Osteocyte (in vitro differentiated cells): ENCODE measurements at places on chromosomes 1 and 21. TPM values are rescaled to one million over a fixed set of nuclear protein-coding genes. Genes with fewer than 3 reads are reported as not detected.

Gene TRPM2
- total RNA-seq = not detected in 2 replicates

DNA sequence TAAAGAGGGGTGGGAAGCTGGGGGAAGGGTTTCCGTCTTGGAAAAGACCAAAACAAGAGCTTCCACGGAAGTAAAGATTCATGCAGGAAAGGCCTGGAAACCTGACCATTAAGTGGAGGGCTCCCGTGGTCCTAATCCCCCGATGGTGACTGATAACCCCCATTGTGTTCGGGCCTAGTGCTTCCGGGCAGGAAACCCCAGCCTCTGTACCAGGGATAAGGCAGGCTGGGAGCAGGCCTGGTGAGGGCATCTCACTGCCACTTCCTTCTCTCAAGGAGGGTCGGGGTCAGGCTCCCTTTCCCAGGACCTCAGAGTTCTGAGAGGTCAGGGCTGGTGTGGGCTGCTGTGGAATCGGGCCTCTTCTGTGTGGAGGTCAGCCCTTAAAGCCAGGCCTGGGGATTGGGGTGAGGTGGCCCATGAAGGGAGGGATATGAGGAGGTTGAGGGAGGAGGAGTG is 136.9 kb downstream of the CDC7 start:
- no peaks in the 10 kb centered on the region for H3K27me3 ChIP-seq
- H3K4me1 ChIP-seq = no peaks in the 10 kb centered on the region
- H3K36me3 ChIP-seq = peaks cover 2% of the 10 kb centered on the region
- no peak overlapping the region for H3K4me3 ChIP-seq
- DNase-seq = no peak

Gene RIMS3
- total RNA-seq = 16.5 and 17.0 TPM in 2 replicates

DNA sequence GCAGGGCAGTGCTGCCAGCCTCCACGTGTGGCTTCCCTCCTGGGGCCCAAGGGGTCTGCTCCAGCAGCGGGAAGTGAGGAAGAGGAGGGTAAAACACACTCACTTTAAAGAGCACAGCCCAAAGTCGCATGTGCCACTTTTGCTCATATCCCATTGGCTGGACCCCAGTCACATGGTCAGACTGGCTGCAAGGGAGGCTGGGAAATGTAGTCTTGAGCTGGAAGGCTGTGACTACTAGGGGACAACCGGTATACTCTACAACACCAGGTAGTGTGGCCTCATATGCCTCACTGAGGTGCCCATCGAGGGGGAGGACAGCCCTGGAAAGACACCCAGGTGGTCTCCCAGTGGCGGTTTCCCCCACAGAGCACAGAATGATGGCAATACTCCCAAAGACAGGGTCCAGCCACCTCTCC is 45.2 kb downstream of the CAMK2N1 start:
- no peak overlapping the region for H3K27ac ChIP-seq
- H3K4me1 ChIP-seq = no peaks in the 10 kb centered on the region
- no peak for DNase-seq

- H3K4me1 ChIP-seq = peaks cover 22% of the 10 kb centered on the region
- DNase-seq = no peak
- H3K27ac ChIP-seq = peak overlapping the region; percentile 100
- H3K4me3 ChIP-seq = peak overlapping the region; percentile 93
- no peaks in the 10 kb centered on the region for H3K27me3 ChIP-seq
Observed at GRCh38 chr1:21782349-21782867, 541 bp downstream of the USP48 start.

Gene RAB13
- 153 and 162 TPM in 2 replicates for total RNA-seq

DNA sequence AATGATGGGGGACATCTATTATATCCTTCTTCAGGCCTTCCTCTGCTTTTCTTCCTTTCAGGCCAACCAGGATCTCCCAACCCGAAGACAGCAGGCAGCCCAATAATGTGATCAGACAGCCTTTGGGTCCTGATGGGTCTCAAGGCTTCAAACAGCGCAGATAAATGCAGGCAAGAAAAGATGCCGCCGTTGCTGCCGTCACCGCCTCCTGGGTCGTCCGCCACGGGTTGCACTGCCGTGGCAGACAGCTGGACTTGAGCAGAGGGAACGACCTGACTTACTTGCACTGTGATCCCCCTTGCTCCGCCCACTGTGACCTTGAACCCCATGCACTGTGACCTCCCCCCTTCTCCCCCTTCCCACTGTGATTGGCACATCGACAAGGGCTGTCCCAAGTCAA is 27.9 kb downstream of the SZRD1 start:
- DNase-seq = no peak
- H3K36me3 ChIP-seq = peaks cover 10% of the 10 kb centered on the region
- peaks cover 29% of the 10 kb centered on the region for H3K4me1 ChIP-seq
- no peaks in the 10 kb centered on the region for H3K27me3 ChIP-seq
- no peak overlapping the region for H3K27ac ChIP-seq

DNA sequence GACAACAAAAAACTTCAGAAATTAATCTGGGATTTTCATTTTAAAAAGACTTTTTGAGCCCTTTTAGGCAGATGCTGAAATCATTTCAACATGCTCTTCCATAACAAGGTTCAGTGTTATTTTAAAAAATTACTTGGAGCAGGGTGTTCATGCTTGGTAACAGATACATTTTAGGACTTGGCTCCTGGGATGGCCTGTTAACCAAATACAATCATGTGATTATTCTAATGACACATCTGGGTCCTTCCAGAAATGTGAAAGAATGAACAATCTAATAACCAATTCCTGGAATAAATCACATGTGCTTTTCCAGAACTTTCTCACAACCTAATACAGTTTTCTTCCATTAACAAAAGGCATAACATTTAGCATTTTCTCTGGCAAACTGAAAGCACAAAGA is 379.8 kb upstream of the RUNX1 start:
- peaks cover 13% of the 10 kb centered on the region for H3K4me1 ChIP-seq
- H3K27ac ChIP-seq = no peak overlapping the region
- H3K27me3 ChIP-seq = peaks cover 5% of the 10 kb centered on the region
- no peak overlapping the region for H3K4me3 ChIP-seq

- H3K4me1 ChIP-seq = peaks cover 11% of the 10 kb centered on the region
- H3K27me3 ChIP-seq = peaks cover 34% of the 10 kb centered on the region
- H3K4me3 ChIP-seq = no peak overlapping the region
- DNase-seq = no peak
- H3K36me3 ChIP-seq = no peaks in the 10 kb centered on the region
Observed at GRCh38 chr1:167627865-167628641, 2.0 kb upstream of the RCSD1 start.

Gene OR2G6
- not detected in 2 replicates for total RNA-seq

Gene BLZF1
- total RNA-seq = 22.4 and 23.2 TPM in 2 replicates

DNA sequence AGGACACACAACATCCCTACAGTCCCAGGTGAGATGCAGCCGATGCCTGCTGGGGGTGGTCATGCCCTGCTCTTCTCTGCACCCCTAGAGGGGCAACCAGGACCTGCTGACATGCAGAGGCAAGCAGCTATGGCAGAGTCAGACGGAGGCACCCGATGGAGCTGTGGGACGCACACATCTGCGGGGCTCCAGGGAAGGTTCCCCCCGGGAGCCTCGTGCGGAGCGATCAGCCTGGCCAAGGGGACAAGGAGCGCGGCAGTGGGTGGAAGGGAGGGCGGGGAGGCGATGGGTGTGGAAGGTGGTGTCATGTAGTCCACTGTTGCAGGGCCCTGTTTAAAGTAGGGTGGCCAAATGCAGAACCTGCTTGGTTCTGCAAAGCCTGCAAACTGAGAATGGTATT is 143.0 kb upstream of the AJAP1 start:
- peak; percentile 84 for DNase-seq
- no peak overlapping the region for H3K4me3 ChIP-seq
- H3K27me3 ChIP-seq = no peaks in the 10 kb centered on the region
- no peaks in the 10 kb centered on the region for H3K36me3 ChIP-seq
- H3K27ac ChIP-seq = no peak overlapping the region

DNA sequence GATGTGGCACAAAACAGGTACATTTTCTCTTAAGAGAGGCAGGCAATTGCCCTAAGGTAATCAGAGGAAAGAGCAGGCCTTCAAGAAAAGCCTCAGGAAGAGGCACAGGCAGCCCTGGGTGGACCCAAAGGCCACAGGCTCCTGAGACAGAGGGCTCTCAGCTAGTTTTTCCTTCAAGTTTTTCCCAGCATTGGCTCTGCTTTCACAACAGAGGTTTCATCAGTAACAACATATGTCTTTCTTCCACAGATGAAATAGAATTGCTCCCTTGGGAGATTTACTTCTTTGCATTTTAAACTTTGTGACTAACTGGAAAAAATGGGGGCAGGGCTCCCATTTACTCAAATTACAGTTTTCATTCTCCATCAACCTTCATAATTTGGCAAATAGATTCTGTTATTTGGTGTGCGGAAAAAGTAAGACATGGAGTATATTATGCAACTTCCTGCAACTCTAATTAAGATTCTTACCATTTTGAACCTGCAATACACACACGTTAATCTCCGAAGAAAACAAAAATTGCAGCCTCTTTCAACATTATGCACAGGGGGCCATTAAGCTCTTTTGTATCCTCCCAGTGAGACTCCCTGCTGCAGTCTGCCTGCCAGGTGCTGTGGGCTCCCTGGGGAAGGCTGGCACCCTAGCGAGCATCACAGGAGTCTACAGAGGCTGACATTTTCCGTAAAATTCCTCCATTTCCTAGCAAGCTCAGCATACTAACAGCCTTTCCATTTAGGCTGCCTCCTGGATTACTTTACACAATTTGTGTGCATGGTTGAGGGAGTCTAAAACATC is 282.3 kb downstream of the USH2A start:
- H3K36me3 ChIP-seq = no peaks in the 10 kb centered on the region
- no peak overlapping the region for H3K4me3 ChIP-seq
- H3K4me1 ChIP-seq = no peaks in the 10 kb centered on the region
- no peak overlapping the region for H3K27ac ChIP-seq

DNA sequence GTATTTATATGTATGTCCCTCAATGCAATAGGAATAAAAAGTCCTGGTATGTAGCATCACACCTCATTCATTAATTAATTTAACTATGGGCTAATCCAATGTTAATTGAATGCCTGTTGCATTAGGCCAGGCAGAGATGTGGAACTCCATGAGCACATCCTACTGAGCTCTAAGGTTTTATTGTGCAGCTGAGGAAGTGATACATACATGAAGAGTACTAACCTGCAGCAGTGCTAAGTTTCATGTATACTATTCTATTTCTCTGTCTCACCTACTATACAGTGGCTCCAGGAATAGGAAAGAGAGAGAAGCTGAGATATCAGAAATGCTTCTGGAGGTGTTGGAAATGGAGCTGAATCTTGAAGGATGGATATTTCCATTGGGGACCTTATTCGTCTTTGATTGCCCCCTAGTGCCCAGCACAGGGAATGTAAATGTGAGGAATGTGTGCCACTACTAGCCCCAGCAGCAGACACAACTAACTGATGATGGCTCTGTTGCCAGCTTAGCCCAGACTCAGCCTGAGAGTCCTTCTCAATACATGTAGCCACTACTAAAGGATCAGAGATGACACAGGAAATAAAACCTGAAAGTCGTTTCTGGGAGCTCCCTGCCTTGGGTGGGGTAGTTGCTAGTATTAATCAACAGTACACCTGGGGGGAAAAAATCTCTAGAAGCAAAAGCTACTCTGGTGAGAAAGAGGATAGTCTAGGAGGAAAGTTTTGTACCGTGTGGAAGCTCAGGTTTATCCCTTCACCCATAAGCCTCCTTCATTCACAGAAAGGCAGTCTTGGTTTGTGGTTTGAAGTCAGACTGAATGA is 173.3 kb upstream of the FOXD3 start:
- H3K27me3 ChIP-seq = peaks cover 54% of the 10 kb centered on the region
- H3K4me3 ChIP-seq = no peak overlapping the region
- DNase-seq = no peak
- H3K4me1 ChIP-seq = no peaks in the 10 kb centered on the region
- H3K27ac ChIP-seq = no peak overlapping the region

Gene RXFP4
- not detected in 2 replicates for total RNA-seq

- H3K27me3 ChIP-seq = no peaks in the 10 kb centered on the region
- H3K27ac ChIP-seq = peak overlapping the region; percentile 38
- H3K4me3 ChIP-seq = no peak overlapping the region
Observed at GRCh38 chr1:111164151-111164550, 24.1 kb downstream of the CEPT1 start.

GRCh38 chr1:110610696-110611286 is 4.6 kb upstream of the KCNA2 start:
- peaks cover 47% of the 10 kb centered on the region for H3K27me3 ChIP-seq
- no peak for DNase-seq
- no peak overlapping the region for H3K4me3 ChIP-seq
- no peak overlapping the region for H3K27ac ChIP-seq
- no peaks in the 10 kb centered on the region for H3K36me3 ChIP-seq

Gene SDHC
- 148 and 164 TPM in 2 replicates for total RNA-seq

GRCh38 chr21:37748351-37748750 is 167.9 kb downstream of the KCNJ6 start:
- H3K4me1 ChIP-seq = peaks cover 27% of the 10 kb centered on the region
- H3K36me3 ChIP-seq = no peaks in the 10 kb centered on the region
- no peak for DNase-seq
- no peak overlapping the region for H3K27ac ChIP-seq

- no peak overlapping the region for H3K4me3 ChIP-seq
- peaks cover 2% of the 10 kb centered on the region for H3K36me3 ChIP-seq
- no peaks in the 10 kb centered on the region for H3K27me3 ChIP-seq
- peaks cover 16% of the 10 kb centered on the region for H3K4me1 ChIP-seq
- no peak overlapping the region for H3K27ac ChIP-seq
Observed at GRCh38 chr1:116699605-116700004, 32.1 kb upstream of the IGSF3 start.

Gene OR6K3
- not detected in 2 replicates for total RNA-seq

- H3K4me1 ChIP-seq = peaks cover 52% of the 10 kb centered on the region
- no peak for DNase-seq
- H3K4me3 ChIP-seq = peak overlapping the region; percentile 59
- peak overlapping the region; percentile 91 for H3K27ac ChIP-seq
- H3K27me3 ChIP-seq = no peaks in the 10 kb centered on the region
- H3K36me3 ChIP-seq = peaks cover 1% of the 10 kb centered on the region
Observed at GRCh38 chr1:85629532-85629920, 49.0 kb downstream of the CCN1 start.

Gene TSPEAR
- not detected in 2 replicates for total RNA-seq

DNA sequence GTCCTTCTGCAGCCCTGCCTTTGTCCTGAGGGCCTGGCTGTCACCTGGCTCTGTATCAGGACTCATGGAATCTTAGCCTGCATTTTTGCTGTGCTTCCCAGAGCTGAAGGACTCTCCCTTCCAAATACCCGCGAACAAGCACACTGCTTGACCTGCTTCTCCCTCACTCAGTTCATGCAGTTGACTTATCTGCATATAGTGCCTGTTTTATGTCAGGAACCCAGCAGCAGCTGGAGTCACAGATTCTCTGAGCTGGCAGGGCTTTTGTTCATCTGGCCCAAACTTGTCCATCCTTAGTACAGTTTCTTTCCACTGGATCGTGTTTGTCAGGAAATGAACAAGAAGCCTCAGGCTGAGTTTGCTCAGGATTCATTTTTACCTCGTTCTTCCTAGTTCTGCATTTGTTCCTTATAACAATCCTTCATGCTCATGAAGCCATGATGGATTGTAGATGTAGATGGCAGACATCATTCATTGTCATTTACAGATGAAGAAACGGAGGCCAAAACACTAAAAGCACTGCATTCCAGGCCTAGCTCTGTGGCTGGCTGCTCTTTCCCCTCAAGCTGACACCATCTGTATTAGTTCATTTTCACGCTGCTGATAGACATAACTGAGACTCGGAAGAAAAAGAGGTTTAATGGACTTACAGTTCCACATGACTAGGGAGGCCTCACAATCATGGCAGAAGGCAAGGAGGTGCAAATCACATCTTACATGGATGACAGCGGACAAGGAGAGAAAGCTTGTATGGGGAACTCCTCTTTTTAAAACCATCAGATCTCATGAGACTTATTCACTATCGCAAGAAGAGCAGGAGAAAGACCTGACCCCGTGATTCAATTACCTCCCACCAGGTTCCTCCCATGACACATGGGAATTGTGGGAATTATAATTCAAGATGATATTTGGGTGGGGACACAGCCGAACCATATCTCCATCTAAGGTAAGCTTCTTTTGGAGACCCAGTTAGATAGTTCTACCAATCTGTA is 150.9 kb downstream of the HIVEP3 start:
- no peak overlapping the region for H3K4me3 ChIP-seq
- H3K27ac ChIP-seq = no peak overlapping the region
- peaks cover 12% of the 10 kb centered on the region for H3K4me1 ChIP-seq
- no peak for DNase-seq
- no peaks in the 10 kb centered on the region for H3K36me3 ChIP-seq
